Amygdala (tissue), 56 donors: ENCODE measurements at places on chromosomes 4 and X.

DNA sequence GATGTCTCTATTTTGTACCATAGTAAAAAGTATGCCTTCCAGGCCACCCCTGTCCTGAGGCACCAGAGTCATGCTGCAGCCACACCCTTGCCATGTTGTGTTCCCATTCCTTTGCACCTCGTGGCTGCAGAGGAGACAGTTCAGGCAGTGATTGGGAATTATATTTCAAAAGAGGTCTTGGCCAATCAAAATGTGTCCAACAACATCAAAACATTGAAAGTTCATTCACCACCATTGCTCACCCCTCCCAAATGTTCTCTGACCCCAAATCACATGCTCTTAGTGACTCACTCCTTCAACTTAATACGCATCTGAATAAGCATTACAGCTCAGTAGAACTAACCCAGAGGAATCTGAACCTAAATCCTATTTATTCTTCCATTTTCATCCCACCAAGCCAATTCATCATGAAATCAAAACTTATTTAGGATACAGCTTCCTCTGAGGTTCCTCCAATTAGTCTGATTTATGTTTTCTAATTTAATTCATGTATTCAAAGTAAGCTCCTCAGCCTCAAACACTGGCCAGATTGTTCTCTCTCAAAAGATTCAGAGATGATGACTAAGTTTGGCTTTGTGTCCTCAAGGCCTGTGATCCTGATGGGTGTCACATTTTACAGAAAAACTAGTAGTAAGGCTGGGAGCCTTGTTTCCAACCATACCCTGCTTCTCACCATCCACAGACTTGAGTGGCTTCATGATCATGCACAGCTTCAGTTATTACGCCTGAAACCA lies 323.2 kb upstream of the INTU start:
- DNase-seq: no peak

DNA sequence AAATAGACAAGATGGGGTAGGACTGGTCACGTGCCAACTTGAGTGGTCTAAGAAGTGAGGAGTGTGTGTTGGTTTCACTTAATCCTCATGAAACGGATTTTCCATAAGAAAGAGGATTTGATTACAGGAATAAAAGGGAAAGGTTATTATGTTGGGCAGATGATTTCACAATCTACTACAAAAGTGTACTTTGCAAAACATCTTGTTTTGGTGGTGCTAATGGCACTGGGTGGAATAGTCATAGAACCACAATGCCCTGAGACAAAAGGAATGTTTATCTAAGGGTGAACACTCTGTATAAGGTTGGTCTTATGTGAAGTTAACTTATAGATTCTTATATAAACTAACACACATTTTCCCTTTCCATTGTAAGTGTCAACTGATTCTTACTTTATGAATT lies 45.6 kb downstream of the GLUD2 start:
- no peak for DNase-seq

DNA sequence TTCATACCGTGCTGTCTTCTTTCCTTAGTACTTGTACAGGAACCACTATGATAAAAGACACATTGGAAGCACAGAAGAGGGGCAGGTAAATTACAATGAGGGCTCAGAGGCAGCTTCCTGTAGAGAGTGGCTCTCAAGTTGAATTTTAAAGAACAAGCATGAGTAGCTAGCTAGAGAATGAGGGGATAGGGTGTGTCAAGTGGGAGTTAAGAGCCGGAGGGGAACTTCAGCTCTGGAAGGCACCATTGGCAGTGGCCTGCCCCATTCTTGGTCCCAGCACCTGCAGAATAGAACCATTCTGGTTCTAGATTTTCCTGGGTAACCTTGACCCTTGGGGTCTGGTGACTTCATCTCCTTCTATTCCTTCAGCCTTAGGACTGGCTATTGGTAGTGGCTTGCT lies 34.0 kb upstream of the JADE1 start:
- DNase-seq: no peak

DNA sequence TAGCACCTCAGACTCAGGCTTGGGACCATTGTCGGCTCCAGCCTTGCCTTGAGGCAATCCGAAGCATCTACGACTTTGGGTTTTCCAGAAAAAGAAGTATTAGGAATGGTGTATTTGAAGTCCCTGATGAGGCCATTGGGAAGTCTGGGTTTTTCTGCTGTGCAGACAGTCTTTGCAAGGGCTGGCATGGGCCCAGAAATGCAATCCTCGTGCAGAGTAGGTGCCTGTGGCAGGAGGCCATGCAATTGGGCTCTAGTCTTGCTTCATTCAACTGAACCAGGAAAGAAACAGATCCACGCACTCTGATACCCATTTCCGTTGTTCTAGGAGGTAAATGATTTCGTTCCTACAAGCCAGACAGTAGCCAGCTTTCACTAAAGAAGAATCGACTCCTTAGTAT lies 12.4 kb downstream of the ZFP92 start:
- DNase-seq: no peak

DNA sequence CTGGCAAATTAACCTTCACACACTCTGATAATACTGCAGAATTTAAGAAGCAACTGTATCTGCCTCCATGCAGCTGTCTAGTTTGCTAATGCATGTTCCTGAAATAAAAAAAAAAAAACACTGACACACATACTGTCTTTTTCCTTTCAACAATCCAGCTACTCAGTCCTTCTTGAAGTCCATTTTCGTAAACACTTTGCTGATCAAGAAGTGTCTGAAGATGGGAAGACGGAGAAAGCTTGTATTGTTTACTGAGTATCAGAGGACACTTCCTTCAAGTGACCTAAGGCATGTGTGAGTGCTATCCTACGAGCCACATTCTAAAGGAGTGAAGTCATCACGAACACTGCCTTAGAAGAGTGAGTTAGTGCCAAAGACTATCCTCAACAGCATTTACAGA lies 82.6 kb downstream of the LUZP4 start:
- no peak for DNase-seq

- no peak for DNase-seq
Measured at GRCh38 chrX:38643903-38644302, 82.6 kb downstream of the TSPAN7 start.

GRCh38 chrX:56975611-56976010 lies 19.7 kb downstream of the SPIN3 start:
- DNase-seq: no peak

- no peak for DNase-seq
Measured at GRCh38 chrX:16654093-16654492, 4.1 kb downstream of the S100G start.

GRCh38 chrX:124097116-124097515 lies 135.6 kb downstream of the STAG2 start:
- DNase-seq: no peak

DNA sequence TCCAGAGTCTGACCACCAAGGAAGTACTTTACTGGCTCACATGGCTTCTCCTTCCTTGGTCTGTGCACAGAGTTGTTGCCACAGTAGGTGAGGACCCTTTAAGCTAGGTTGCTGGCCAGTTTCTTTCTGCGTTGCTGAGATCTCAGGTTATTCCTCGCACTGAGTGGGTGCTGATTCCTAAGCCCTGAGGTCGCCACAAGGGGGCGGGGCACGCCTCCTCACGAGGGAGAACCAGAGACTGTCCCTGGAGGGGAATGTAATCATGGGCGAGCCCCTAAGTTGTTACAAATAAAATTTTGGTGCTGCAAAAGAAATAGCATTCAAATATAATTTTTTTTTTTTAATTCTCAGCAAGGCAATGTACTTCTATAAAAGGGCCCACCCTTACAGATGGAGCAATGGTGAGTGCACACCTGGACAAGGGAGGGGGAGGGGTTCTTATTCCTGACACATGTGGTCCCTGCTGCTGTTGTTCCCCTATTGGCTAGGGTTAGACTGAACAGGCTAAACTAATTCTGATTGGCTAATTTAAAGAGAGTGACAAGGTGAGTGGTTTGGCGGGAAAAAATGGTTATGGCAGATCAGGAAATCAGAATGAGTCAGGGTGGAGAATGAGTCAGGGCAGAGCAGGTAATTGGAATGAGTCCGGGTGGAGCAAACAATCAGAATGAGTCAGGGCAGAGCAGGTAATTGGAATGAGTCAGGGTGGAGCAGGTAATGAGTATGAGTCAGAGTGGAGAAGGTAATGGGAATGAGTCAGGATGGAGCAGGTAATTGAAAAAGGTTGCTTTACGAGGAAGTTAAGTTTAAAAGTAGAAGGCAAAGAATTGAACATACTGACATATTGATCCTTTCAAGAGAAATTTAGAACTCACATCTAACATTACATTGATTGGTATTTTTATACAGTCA lies 107.5 kb downstream of the VSIG4 start:
- no peak for DNase-seq

GRCh38 chr4:47831026-47831679 lies 6.7 kb downstream of the CORIN start:
- no peak for DNase-seq

- DNase-seq: no peak
Measured at GRCh38 chr4:86737244-86737643, 111.9 kb downstream of the SLC10A6 start.

DNA sequence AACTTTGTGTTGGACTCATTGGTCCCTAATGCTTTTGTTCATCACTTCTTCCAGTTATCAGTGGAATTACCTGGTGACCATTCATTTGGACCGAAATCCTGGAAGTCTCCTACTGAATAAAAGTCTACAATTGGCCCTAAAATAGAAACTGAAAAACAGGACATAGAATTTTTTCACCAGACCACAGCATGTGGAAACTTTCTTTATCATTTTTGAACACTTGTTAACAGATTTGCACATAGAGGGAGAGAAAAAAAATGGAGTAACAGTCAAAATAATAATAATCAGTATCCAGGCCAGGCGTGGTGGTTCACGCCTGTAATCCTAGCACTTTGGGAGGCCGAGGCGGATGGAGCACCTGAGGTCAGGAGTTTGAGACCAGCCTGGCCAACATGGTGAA lies 7.1 kb downstream of the EPGN start:
- no peak for DNase-seq
